ENCODE measurements at places on chromosomes 11 and 22.
A peak's percentile ranks its signal among the peaks of the same experiment; 100 is the strongest.

GRCh38 chr11:68312117-68312779 lies at the start of gene LRP5:
LRP5 (plus strand) TSS chr11:68312591; CDS start chr11:68312715, 124 bp downstream.
- no peak for DNase-seq

GRCh38 chr11:20203831-20204230 lies 43.6 kb upstream of the DBX1 start:
- no peak for DNase-seq

- no peak for DNase-seq
Observed at GRCh38 chr11:13009476-13009920, 382 bp downstream of the RASSF10 start.

- no peak for DNase-seq
Observed at GRCh38 chr11:36492724-36493304, 17.3 kb downstream of the TRAF6 start.

DNA sequence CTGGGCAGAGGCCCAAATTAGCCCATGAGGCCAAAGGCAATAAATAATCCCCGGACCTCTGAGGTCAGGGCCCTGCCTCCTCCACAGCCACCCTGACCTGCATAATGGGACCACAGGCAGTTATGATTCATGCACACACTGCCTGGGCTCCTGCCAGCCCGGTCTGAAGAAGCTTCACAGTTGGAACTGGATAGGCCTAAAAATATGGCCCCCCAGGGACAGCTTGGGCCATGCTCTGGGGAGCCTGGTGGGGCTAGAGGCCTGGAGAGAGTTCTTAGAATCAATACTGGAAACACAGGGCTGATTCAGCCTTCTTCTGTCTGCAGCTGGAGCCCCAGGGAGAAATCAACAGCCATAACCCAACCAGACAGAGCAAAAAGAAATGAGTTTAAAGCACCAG lies 112.8 kb upstream of the CADM1 start:
- no peak for DNase-seq

- no peak for DNase-seq
Observed at GRCh38 chr11:27467181-27467913, 5.2 kb downstream of the LGR4 start.

GRCh38 chr11:92383430-92383829 lies 158.8 kb downstream of the FAT3 start:
- DNase-seq, result no peak

GRCh38 chr11:130318031-130318673 lies 3.4 kb upstream of the ZBTB44 start:
- no peak for DNase-seq

DNA sequence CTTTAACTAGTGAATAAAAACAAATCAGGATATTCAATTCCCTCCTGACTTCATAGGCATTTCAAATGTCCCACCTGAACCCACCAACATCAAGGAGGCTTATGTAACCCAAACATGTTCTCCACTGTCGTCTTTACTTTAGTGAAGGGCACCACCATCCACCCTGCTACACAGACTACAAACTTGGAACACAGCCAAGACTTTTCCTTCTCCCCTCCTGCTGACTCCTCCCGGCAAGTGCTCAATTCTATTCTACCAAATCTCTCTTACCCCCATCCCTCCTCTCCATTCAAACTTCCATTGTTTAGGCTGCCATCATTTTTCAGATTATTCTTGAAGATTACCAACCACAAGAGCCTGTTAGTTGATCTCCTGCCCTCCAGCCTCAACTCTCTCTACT lies 24.3 kb downstream of the SAAL1 start:
- no peak for DNase-seq

DNA sequence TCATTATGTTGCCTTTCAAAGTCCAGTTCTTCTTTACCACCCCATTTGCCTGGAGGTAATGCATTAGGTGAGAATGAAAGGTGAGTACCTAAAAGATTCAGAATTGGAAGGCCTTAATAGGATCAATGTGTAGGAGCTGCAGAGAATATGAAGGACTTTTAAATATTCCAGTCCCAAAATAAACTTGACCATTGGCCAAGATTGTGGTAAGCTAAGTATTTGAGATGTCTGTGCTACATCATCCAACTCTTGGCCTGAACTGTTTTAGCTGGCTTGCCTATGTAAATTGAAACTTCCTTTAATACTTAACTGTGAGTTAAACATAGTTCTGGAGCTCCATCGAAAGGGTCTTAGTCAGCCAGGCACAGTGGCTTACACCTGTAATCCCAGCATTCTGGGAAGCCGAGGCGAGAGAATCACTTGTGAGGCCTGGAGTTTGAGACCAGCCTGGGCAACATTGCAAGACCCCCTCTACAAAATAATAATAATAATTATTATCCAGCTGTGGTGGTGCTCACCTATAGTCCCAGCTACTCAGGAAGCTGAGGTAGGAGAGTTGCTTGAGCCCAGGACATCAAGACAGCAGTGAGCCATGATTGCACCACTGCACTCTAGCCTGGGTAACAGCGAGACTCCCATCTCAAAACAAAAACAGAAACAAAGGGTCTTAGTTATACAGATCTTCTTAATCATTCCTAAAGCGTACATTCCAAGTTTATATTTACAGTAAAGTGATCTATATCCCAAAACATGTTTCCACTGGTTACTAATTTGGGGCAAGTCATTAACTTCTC lies 29.8 kb downstream of the MTMR3 start:
- peak; percentile 17 for DNase-seq

- peak; percentile 52 for DNase-seq
Observed at GRCh38 chr22:43862074-43862881, at the start of gene SULT4A1. SULT4A1 (minus strand) TSS chr22:43862513; CDS start chr22:43862382, 131 bp downstream.

DNA sequence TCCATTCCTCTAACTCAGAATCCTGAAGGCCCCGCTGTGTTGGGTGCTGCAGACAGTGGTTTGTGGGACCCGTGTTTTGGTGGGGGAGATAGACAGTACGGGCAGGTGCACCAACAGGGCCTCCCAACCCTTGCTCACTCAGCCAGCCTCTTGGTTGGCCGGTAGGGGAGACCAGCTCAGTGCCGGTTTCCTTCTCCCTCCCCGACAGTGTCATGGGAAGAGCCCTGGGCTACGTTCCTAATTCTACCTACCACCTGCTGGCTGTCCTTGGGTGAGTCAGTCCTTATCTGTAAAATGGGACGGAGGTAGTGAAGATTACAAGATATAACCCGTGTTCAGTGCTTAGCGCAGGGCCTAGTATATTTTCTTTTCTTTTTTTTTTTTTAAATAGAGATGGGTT lies 5.9 kb downstream of the TMEM134 start:
- DNase-seq, result peak; percentile 35

DNA sequence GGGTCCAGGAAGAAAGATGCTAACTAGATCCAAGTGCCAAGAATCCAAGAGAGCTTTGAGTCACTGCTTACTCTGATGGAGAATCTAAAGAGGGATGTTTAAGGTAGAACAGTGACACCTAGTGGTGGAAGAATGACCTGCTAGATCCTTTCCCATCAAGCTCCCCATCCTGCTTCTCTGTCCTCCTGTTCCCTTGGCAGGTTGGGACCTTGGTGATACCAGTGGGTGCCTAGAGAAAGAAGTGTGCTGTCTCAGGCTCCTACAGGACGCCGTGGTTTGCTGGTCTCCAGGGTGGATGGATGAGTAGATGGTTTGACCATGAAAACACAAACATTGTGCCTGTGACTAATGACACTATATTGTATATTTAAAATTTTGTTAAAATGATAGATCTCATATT lies 383.7 kb downstream of the TMEM135 start:
- peak; percentile 81 for DNase-seq

- no peak for DNase-seq
Observed at GRCh38 chr22:30875481-30876215, 92.9 kb downstream of the MORC2 start.

DNA sequence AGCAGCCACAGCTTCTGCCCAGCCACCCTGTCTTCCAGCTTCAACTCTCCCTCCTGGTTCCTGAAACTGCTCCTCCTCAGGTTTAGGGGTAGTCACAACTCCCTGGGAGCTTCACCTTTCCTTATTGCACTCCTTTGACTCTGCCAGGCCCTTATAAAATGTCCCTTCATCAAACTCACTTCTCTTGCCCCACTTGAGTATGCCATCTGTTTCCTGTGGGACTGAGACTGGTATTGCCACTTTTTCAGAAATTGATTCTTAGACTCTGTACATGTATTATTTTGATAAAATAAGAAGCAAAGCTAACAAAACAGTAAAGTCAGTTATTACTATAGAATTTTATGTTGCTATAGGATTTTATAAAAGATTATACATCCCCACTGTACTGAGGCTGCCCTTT lies 134.1 kb downstream of the SPON1 start:
- no peak for DNase-seq

- DNase-seq, result peak; percentile 94
Observed at GRCh38 chr11:1309498-1310317, at the start of gene TOLLIP. TOLLIP (minus strand) TSS chr11:1309632; CDS start chr11:1309498, 134 bp downstream.

DNA sequence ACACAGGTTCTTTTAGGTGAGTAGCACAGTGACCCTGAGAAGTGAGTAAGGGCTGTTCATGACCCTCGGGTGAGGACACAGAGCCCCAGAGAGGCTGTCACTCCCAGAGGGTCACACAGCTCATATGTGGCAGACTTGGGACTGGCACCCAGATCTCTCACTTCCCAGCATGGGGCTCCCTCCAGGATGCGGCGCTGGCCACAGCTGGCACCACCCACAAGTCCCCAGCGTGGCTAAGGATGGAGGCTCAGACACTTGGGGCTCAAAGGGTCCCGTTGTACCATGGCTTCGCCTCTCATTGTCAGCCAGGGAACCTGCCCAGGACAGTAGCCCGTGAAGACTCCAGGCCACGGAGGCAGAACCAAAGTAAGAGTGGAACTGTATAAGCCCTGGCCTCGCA lies 6.0 kb upstream of the SHISAL1 start:
- no peak for DNase-seq

GRCh38 chr11:83671289-83671688 lies 385.1 kb upstream of the CCDC90B start:
- DNase-seq, result no peak

GRCh38 chr11:79342686-79343085 lies 98.1 kb downstream of the TENM4 start:
- peak; percentile 30 for DNase-seq

GRCh38 chr11:131546218-131546895 lies 175.9 kb downstream of the NTM start:
- peak; percentile 72 for DNase-seq

GRCh38 chr22:17167486-17167885 lies 8.4 kb upstream of the HDHD5 start:
- DNase-seq, result no peak

- no peak for DNase-seq
Observed at GRCh38 chr11:129317571-129317970, 58.1 kb upstream of the BARX2 start.

DNA sequence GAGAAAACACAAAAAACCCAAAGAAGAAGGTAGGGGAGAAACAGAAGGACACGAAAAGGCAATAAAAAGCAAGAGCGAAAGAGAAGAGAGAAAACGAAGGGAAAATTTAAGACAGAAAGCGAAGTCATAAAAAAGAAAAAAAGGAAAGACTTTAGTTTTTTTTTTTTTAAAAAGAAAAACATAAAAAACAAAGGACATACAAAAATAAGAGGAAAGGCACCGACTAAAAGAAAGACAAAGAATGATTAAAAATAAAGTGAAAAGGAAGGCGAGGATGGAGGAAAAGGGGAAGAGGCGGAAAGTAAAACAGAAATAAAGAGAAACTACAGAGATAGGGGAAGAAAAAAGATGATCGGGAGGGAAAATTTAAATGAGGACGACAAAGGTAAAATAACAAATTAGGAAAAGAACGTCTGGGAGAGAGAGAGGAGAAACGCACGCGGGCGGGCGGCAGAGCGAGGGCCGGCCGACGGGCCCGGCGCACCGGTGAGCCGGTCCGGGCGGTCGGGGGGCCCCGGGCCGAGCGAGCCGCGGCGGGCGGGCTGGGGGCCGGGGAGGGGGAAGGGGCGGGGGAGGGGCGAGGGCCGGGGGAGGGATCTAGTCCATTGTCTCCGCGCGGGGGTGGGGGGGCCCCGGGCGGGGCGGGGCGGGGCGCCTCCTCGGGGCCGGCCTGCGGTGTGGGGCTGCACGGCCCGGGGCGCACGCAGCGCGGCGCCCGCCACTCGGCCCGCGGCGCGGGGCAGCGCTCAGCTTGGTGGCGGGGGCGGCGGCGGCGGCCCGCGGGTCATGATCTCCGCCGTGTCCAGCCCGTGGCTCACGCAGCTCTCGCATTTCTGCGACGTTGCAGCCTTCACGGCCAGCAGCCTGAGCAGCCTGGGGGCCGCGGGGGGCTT lies at the start of gene TBX1:
TSS of gene TBX1 (plus strand) at position 721 of the 893 bp plus-strand sequence. CDS start at position 787, 66 bp downstream.
- DNase-seq, result no peak

- DNase-seq, result peak; percentile 29
Observed at GRCh38 chr22:25006354-25006753, 53.8 kb downstream of the KIAA1671 start.

DNA sequence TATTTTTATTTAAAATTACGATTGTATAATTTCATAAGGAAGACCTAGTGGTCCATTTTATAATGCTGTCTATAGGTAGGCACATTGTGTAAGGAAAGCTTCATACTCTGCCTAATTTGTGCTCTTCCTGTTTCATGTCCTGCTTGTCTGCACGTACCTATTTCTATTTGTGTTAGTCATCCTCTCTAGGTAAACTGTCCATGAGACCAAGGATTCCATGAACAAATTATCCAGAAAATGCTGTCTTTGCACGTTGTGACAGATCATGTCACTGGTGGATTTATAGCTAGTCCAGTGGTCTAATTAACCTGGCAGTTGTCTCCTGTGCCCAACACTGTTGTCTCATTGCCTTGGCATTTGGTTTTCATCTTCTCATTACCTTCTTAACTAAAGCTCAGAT lies 44.7 kb downstream of the DNAJC24 start:
- no peak for DNase-seq

- peak; percentile 53 for DNase-seq
Observed at GRCh38 chr11:74265256-74265655, 46.2 kb downstream of the P4HA3 start.

DNA sequence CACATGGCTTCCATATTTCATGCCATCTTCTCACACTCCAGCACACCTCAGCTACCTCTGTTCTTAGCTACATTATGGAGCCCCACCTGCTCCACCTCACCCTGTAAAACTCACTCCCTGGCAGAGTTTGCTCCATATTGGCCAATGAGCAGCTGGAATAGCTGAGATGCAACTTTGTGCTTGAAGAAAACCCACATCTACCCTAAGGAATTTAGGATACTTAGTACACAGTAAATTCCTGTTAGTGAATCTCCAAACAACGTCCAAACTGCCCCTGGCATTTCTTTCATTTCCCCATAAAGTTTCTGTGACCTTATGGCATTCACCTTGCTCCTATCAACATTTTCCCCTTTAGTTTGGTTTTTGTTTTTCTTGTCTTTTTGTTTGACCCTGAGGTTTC lies 2.2 kb upstream of the VWCE start:
- no peak for DNase-seq

- DNase-seq, result no peak
Observed at GRCh38 chr22:32557444-32557843, 82.8 kb downstream of the FBXO7 start.

DNA sequence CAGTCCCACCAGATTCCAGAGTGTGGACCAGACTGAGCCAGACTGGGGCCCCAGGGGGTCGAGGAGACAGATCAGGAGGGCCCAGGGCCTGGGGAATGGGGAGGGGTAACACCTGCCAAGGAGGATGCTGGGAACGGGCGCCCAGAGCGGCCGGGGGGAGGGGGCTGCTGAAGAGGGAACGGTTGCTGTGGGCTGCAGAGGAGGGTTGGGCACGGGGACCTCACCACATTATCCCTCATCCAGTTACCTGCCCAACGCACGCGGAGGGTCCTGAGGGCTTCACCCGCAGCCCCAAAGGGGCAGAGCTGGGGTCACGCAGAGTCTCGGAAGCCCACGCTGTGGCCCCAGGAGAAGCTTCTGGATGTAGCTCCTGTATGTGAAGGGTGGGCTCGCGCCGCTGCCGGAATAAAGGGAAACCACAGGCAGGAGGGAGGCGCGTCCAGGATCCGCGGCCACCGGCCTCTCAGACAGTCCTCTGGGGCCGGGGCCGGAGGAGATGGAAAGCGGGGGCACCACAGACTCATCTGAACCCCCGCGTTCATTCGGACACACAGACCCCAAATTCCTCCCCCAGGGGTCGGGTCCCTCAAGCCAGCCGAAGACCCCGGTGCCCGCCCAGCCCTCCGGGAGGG lies 866 bp upstream of the SELENOO start:
- DNase-seq, result peak; percentile 59

Data from ELF-1 (cell line).